Daoy (cell line): ENCODE measurements at places on chromosomes 6 and 20. TPM values are rescaled to one million over a fixed set of nuclear protein-coding genes. Genes with fewer than 3 reads are reported as not detected.

The SLC22A16 gene
- total RNA-seq: not detected in 2 replicates

The EDN1 gene
- total RNA-seq: 30.2 and 36.6 TPM in 2 replicates

The MACROD2 gene
- 0.51 and 0.86 TPM in 2 replicates for total RNA-seq

GRCh38 chr6:46706464-46706863, 18.8 kb downstream of the TDRD6 start:
- DNase-seq: no peak

DNA sequence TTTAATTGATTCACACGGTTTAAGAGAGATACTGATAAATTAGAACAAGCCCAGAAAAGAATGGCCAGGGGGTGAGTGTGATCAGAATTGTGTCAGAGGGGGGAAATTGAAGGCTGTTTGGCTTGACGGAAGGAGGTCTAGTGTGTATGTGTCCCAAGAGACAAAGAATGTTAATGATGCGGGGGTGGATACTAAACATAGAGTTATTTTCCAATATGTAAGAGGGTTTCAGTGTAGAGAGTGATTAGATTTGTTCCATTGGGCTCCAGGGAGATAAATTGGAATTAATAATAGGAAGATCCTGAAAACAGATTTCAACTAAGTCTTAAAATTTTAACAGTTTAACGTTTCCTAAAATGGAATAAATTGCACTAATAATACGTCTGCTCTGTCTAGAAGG, 38.1 kb upstream of the UTRN start:
- DNase-seq: no peak

- no peak for DNase-seq
Measured at GRCh38 chr6:37129566-37129965, 40.4 kb upstream of the PIM1 start.

GRCh38 chr20:23085436-23086055, 578 bp downstream of the CD93 start:
- no peak for DNase-seq

GRCh38 chr6:155079985-155080452, 84.9 kb downstream of the TIAM2 start:
- peak; percentile 25 for DNase-seq

DNA sequence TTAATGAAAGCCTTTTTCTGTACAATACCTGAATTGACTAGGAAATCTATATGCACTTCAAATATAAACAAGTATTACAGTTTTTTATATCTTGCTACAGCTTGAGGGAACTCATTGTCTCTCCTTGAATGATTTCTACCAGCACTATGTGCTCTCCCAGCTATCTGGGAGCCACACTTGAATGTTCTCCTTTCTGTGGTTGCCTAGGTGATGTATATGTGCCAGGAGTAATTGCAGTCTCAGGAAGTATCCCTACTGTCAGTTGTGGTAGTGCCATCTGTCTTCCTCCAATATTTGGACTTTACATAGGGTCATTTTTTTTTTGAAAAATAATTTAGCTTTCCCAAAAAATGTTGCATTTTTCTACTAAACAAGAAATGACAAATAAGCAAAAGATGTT, 288.0 kb upstream of the PLCB4 start:
- DNase-seq: no peak

- peak; percentile 53 for DNase-seq
Measured at GRCh38 chr6:166997768-166998255, 1.4 kb upstream of the CEP43 start.

GRCh38 chr6:53986165-53986720, 125.0 kb upstream of the MLIP start:
- peak; percentile 62 for DNase-seq

DNA sequence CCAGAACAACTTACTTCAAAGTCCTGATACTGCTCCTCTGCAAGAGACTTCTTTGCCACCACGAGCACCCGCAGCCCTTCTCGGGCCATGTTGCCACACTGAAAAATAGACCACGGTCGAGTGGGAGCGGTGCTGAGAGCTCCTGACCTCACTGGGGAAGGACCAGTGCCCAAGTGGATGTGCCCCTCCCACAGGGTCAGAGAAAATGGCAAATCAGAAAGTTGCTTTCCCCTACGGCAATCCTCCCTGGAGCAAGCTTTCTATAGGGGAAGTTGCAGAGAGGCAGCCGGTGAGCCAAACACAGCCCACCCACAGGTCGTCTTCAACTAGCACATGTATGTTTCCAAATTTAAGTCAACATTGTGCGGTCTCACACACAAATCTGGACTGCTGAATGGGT, 85.1 kb upstream of the NFATC2 start:
- DNase-seq: no peak

- no peak for DNase-seq
Measured at GRCh38 chr6:781350-781961, 88.5 kb upstream of the EXOC2 start.
